ENCODE measurements at places on chromosomes 12 and 14. TPM values are rescaled to one million over a fixed set of nuclear protein-coding genes. Genes with fewer than 3 reads are reported as not detected.

Gene SPIC
- not detected for total RNA-seq

Gene CNOT2
- 79.9 TPM for total RNA-seq

Gene SLCO1C1
- total RNA-seq = not detected

Gene SYNDIG1L
- not detected for total RNA-seq

Gene KRT78
- total RNA-seq = not detected

Gene AICDA
- 0.82 TPM for total RNA-seq

Gene RND1
- 1.2 TPM for total RNA-seq

Gene DEPDC4
- 1.8 TPM for total RNA-seq

Gene LTBP2
- total RNA-seq = 0.10 TPM

Gene SINHCAF
- 99.4 TPM for total RNA-seq

Gene PSME1
- 453 TPM for total RNA-seq

Gene SERPINA6
- total RNA-seq = not detected

Gene PMCH
- total RNA-seq = not detected

Gene CDCA3
- total RNA-seq = 85.6 TPM

Gene CACNA2D4
- 11.3 TPM for total RNA-seq

Gene DPPA3
- not detected for total RNA-seq

Gene FITM1
- total RNA-seq = 1.4 TPM

Gene RAB15
- 5.7 TPM for total RNA-seq

Gene PIWIL1
- total RNA-seq = not detected

Gene NXPH4
- total RNA-seq = 0.29 TPM

Gene TCL1A
- total RNA-seq = not detected

Gene GARIN6
- not detected for total RNA-seq
